ENCODE measurements at places on chromosomes 13 and 19.

DNA sequence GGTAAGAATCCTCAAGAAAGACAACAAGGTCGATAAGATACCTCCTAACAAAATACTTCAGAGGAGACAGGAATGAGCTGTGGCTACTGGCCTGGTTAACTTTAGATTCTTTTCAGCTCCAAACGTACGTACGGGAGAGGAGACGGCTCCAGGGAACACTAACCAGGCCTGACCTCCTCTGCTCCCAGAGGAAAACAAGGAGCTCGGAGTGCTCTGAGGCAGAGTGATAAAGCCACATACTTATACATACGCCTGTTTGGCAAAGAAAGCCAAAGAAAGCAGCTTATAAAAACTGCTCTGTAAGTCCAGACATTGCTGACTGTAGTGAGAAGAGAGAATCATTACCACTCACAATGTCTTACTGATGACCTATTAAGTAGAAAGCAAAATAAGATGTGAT is 263.9 kb downstream of the MZT1 start:
- no peak for DNase-seq

DNA sequence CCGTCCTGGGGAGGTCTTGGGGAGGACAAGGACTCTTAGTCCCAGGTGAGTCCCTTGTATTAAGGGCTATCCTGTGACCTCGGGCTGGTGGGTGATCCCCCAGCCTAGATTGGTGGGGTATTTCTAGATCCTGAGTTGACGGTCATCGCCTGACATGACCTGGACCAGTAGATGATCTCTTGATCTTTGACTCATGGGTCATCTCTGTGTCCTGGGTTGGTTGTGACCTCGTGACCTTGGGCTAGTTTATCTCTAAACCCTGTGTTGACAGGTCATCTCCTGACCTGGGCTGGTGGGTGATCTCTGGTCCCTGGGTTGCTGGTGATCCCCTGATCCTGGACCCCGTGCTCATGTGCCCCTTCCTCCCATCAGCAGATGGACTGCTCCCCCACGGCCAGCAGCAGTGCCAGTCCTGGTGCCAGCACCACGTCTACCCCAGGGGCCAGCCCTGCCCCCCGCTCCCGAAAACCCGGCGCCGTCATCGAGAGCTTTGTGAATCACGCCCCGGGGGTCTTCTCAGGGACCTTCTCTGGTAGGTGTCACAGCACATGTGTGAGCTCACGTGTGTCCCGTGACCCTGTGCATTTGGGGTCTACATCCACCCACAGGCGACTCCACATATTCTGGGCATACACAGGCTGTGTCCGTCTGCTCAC is 6.3 kb downstream of the MIDN start:
- no peak for DNase-seq

- no peak for DNase-seq
Observed at GRCh38 chr13:77136902-77137420, 110.0 kb upstream of the FBXL3 start.

DNA sequence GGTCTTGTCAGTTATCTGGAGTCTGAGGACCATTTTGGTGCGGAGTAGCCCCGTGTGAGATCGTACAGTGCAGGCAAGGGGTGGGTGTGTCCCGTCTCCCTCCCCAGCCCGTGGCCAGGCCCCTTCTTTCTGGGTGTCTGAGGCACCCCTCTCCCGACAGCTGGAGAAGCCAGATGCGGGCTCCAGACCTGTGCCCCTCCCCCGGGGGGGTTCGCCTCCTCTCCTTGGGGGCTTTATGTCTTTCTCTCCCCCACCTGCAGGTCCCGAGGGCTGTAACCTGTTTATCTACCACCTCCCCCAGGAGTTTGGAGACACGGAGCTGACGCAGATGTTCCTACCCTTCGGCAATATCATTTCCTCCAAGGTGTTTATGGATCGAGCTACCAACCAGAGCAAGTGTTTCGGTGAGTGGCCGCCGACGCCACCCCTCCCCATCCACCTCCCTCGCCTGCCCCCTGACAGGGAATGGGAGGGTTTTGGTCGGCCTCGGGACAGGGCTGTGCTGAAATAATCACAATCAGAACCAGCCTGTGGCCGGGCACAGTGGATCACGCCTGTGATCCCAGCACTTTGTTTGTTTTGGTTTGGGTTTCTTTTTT is 65.6 kb downstream of the CELF5 start:
- DNase-seq: no peak

- no peak for DNase-seq
Observed at GRCh38 chr13:25717666-25718197, 334.1 kb downstream of the SHISA2 start.
